Inflammatory macrophage treated with lipopolysaccharide for 1 hour (primary cell): ENCODE measurements at places on chromosomes 7 and 10.
A peak's percentile ranks its signal among the peaks of the same experiment; 100 is the strongest.

DNA sequence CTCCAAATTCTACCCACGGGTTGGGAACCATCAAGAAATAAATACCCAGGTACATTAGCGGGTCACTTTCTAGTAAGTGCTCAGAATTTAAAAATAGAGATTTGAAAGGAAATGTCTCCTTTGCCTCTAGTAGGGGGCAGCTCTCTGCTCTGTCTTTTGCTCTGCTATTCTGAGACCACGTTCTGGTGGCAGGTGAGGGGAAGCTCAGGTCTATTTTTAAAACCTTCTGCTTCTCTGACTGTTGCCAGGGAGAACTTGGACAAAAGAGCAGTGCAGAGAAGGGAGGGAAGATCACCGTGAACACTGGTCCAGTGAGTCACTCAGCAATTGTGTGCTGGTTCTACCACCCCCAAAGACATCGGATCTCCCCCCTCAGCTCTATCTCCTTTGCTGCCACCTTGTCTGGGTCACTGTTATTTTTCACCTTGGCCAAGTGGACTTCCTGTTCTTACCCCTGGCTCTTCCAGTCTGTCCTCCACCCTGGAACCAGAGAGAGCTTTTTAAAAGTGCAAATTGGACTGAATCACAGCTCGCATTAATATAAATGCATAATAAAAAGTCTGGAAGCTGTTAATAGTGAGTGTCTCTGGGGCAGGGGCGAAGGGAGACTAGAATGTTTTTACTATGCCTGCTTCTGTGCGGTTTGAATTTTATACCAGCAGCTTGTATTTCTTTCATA, 72.4 kb upstream of the LOXL4 start:
- DNase-seq = no peak

GRCh38 chr10:18122753-18123152, 17.5 kb upstream of the CACNB2 start:
- DNase-seq = no peak

GRCh38 chr7:145520284-145520683, 596.3 kb upstream of the CNTNAP2 start:
- DNase-seq = no peak

GRCh38 chr7:18770154-18770811, 274.7 kb downstream of the HDAC9 start:
- DNase-seq = no peak

GRCh38 chr7:116159711-116160110, 50.6 kb upstream of the TES start:
- DNase-seq = no peak

DNA sequence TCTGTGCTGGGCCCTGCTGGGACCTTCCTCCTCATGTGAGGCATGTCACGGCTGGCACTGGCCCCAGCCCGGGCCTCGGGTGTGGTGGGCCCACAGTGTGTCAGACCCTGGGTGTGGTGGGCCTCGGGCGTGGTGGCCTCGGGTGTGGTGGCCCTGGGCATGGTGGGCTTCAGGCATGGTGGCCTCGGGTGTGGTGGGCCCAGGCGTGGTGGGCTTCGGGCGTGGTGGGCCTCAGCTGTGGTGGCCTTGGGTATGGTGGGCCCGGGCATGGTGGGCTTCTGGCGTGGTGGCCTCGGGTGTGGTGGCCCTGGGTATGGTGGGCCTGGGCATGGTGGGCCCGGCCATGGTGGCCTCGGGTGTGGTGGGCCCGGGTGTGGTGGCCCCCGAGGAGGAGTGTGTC, 40.4 kb downstream of the NKX6-2 start:
- DNase-seq = no peak

GRCh38 chr10:33111488-33112051, 153.5 kb upstream of the ITGB1 start:
- no peak for DNase-seq

GRCh38 chr7:123867225-123867624, 22.3 kb downstream of the HYAL4 start:
- DNase-seq = peak; percentile 85

GRCh38 chr7:24933298-24933697, 46.7 kb downstream of the OSBPL3 start:
- no peak for DNase-seq

DNA sequence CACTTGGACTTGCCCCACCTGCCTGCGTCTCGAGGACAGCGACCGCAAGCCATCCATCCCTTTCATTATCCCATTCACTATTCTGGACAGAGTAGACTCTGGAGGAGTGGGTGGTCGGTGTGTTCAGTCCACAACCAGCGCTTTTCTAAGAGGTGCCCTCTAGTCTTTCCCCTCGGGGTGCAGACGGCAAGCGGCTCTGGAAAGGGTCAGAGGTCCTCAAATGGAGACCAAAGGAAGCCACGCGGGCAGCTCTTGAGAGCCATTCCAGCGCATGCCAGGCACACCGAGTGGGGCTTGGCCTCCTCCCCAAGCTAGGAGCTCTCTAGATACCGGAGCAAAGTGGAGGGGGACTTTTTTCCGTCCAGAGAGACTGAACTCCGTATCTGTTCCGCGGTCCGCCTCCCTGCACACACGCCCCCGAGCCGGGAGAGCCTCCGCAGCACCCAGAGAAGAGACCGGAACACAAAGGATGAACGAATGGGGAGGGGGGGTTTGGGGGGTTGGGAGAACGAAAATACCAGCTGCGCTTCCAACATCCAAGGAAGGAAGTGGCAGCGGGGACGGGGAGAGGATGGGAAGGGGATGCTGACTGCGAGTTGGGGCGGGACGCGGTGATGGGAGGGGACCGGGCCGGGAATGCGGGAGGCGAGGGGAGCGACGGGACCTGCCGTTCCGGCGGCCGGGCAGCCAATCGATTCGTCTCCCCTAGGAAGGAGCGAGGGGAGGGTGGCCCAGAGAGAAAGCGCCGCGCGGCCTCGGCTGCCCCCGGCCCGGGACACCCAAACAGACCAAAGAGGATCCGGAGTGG, 515 bp downstream of the GSDME start:
- DNase-seq = peak; percentile 38
